Right ventricle myocardium superior (tissue), 1 donor: ENCODE measurements at places on chromosomes 2 and 18.

DNA sequence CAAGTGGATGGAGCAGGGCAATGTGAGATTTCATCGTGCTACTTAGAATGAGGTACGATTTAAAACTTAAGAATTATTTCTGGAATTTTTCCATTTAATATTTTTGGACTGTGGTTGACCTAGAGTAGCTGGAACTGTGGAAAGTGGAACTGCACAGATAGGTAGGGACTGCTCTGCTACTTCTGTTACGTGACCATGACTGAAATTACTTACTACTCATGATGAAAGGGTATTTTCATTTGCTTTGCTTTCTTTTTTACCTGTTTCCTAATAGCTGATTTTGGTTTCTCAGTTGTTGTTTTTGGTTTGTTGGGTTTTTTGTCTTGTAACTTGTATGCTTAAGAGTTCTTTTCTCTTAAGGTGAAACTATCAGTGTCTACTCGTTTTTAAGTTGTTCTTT lies 11.4 kb downstream of the UBE2E3 start:
- no peak for DNase-seq

- no peak for DNase-seq
Observed at GRCh38 chr2:152657043-152657442, 60.2 kb downstream of the PRPF40A start.

DNA sequence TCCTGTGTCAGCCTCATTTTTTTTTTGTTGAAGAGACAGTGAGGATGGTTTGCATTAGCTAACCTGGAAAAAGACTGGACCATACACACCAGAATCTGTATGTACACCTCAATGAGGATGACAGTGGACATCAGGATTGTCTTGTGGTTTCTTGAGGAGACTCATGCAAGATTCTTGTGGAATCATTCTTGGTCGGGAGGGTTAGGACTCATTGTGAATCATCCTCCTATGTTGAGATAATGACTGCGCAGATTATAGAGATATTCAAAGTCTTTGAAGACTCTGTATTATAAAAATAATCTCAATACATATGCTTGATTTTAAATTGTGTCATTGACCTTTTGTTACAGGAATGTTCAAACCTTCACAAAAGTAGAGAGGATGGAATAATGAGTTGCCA lies 49.1 kb upstream of the DOCK10 start:
- DNase-seq: no peak

- no peak for DNase-seq
Observed at GRCh38 chr2:26175466-26176278, 2.8 kb downstream of the GAREM2 start.

DNA sequence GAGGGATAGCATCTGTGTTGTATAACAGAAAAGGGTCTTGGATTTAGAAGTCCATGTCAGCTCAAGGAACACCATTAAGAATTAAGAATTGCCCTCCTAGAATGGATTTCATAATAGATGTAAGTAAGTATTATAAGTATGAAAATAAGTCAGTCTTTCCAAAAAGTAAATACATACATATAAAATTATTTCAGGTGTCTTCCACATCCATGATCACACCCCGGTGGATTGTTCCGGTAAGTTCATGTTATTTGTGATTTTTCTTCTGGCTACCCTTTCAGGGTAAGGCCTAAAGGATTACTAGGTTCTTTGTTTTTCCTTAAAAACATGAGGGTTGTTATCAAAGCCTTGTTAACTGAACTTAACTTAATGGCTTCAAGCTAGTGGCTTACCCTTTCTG lies 55.9 kb downstream of the TMEM185B start:
- no peak for DNase-seq

DNA sequence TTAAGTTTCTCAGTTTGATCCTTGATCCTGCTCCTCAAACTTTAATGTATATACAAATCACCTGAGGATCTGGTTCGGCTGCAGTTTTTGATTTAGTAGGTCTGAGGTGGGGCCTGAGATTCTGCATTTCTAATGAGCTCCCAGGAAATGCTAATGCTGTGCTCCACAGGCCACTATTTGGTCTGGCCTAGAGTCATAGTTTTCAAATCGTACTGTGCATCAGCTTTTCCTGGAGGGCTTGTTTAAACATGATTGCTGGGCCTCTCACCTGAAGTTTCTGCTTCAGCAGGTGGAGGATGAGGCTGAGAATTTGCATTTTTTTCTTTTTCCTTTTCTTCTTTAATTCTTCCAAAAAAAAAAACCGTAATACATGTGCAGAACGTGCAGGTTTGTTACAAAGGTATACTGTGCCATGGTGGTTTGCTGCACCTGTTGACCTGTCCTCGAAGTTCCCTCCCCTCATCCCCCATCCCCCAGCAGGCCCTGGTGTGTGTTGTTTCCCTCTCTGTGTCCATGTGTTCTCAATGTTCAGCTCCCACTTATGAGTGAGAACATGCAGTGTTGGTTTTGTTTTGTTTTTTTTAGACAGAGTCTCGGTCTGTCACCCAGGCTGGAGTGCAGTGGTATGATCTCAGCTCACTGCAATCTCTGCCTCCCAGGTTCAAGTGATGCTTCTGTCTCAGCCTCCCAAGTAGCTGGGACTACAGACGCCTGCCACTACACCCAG lies 42.2 kb upstream of the CD28 start:
- DNase-seq: no peak
